ENCODE measurements at places on chromosomes 7 and 10.

GRCh38 chr7:20388084-20388483 is 57.4 kb downstream of the ITGB8 start:
- no peak for DNase-seq

GRCh38 chr7:136074843-136075242 is 97.7 kb upstream of the MTPN start:
- no peak for DNase-seq

DNA sequence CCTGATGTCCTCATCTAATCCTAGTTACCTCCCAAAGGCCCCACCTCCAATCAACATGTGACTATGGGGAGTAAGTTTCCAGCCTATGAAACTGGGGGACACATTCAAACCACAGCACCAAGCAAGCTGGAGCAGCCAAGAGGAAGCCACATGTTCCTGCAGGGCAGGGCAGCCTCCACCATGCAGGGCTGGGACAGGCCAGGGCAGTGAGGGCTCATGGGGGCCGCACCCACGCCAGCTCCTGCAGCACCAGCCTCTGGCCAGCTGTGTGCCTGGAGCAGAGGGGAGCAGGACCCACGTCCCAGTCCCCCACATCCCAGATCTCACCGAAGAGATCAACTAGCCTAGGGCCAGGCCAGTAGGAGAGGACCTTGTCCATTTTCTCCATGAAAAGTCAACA is 85.9 kb upstream of the INSIG1 start:
- DNase-seq: no peak

GRCh38 chr10:102280397-102281101 is 35.2 kb downstream of the GBF1 start:
- no peak for DNase-seq

GRCh38 chr7:44145969-44146911 is 5.1 kb upstream of the MYL7 start:
- DNase-seq: peak; percentile 67

DNA sequence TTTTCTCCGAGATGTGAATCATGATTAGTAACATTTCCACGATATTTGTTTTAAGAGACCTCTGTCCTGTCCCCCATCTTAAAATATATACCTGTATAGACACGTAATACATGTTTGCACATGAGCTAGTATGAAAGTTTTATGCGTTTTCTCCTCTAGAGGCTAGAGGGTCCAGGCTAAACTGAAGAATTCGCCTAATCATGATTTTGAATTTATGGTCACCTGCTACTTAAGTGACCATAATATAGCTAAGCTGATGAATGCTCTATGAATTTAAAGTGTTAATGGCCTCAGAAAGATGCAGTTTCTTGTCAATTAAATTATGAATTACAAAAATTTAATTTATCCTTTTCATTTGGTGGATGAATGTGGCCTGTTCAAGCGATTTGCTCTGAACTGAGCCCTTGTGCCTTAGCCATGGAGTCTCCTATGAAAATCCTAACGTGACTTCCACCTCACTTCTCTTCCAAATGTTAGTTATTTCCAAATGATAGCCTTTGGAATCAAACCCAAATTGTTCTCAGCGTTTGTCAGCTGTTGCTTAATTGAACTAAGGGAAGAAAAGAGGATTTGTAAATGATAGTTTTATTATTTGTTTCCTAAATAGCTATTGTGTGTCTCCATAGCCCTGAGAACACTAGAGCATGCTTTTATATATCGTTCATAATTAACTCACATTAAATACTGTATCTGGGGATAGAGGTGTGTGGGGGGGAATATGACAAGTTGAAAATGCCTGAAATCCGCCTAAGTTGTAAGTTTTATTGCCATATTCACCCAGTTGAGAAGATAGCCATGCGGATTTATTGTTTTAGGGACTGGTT is 2.3 kb downstream of the CELF2 start:
- no peak for DNase-seq

GRCh38 chr7:22204312-22204711 is 152.6 kb downstream of the RAPGEF5 start:
- DNase-seq: no peak

DNA sequence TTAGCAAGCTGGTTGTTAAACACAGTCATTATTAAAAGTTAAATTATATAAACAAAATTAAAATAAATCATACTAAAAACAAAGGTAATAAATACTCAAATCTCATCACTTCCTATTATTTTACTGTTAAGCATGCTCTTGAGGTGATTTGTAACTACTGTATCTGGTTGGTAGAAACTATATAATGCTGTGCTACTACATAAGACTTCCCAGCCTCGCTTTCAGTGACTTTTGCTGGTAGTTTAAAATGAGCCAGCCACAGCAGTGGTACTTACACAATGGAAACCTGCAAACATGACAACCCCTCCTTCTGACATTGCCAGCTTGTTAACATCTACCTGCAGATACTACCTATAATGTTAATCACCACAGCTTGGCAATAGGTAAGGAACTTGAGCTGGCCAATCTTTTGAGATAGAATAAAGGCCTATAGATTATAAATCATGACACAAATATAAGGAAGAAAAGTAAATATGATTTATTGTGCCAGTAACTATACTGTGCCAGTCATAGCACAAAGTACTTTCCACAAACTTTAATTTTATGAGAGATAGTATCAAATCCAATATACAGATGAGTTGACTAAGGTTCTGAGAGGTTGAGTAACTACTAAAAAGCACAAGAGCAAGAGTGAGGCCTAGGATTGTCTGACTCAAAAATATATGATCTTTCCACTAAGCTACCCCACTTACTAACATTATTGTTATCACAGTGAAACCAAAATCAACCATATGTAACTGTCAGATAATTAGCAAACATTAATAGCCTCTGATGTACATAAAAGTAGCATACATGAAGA is 181.1 kb upstream of the ASAH2 start:
- no peak for DNase-seq

- no peak for DNase-seq
Observed at GRCh38 chr7:100122067-100122466, 2.6 kb downstream of the CNPY4 start.

GRCh38 chr7:69934144-69934903 is 336.0 kb downstream of the AUTS2 start:
- no peak for DNase-seq

DNA sequence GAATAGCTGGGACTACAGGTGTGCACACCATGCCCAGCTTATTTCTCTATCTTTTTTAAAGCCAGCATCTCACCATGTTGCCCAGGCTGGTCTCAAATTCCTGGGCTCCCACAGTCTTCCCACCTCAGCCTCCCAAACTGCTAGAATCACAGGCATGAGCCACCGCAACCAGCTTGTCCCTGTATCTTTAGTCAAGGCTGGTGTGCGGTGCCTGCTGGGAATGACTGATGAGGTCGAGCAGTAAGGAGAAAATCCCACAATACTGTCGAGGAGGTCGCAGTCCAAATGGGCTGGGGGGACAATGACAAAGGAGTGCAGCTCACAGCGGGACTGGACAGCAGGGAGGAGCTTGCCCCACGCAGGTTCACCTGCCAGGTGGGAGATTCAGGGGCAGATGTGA is 50.2 kb upstream of the CALN1 start:
- no peak for DNase-seq

- no peak for DNase-seq
Observed at GRCh38 chr7:90944021-90944420, 320.2 kb upstream of the FZD1 start.

DNA sequence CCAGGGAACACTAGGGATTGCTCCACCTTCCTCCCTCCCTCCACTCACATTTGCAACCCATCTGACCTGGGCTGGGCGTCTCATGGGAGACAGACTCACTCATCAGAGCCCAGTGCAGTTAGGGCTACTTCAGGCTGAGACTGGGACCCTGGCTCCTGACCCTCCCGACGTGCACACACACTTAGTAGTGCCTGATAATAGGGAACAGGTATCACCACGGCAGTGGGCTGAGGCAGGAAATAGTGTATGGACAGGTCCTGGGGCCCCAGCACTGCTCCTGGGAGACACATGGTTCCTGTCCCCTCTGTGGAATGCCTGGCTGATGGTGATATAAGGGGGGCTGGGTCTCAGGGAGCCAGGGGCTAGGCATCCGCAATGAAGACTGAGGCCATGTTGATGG is 14.3 kb downstream of the AQP1 start:
- no peak for DNase-seq

DNA sequence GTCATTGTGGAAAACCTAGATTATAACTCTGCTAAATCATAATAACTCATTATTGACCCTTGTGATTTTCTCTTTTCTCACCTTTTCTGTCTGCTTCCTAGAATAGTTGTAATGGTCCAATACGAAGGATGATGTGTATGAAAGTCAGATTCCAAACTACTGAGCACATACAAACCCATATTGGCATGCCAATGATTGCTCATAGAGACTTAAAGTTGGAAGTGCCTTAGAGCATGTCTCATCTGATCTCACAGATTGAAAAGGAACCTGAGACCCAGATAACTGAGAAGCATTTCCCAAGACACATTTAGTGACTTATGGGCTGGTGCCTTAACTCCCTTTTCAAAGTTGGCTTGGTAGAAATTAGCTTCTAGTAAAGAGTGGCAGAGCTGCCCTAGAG is 594.3 kb downstream of the REEP3 start:
- no peak for DNase-seq

Data from T-helper 17 cell (primary cell).